ENCODE measurements at places on chromosomes 7 and 10. TPM values are rescaled to one million over a fixed set of nuclear protein-coding genes. Genes with fewer than 3 reads are reported as not detected.

HTRA1 gene
- 64.3 TPM for total RNA-seq

POU6F2 gene
- total RNA-seq, result not detected

TLX1 gene
- total RNA-seq, result not detected

CALML5 gene
- not detected for total RNA-seq

PON1 gene
- total RNA-seq, result 0.66 TPM

Measured in A549 treated with RU486 at 1 μM for 4 hours (cell line).